IMR-90 (cell line): ENCODE measurements at places on chromosomes 13 and 19.

DNA sequence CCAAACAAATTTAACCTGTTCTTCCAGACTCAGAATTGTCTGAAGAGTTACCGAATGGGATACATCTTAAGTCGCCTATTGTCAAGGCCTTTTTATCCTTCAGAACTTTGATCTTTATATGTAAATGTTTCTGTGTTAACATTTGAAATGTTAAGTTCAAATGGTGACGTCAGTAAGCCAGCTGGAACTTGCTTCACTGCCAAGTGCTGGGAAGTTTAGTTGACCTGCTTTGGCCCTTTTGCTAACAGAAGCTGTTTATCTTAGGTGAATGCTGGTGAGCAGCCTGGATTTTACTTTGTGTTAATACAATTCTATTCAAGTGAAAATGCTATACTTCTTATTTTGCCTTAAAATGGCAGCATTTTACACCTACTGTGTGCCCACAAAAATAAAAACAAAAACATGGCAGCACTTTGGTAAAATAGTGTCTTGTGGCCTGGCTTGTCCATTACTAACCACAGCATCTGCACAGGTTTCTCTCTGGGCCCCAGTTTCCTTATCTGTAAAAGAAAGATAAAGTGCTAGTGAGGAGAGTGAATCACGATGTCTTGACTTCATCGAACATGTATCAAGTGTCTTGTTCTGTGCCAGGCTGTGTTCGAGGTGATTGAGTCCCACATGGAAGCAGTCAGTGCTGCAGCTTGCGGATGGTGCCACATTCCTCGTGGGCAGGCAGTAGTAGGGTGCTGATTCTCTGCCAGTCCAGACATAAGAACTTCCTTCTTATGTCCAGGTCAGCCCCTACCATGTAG lies 2.2 kb downstream of the NAXD start:
- H3K36me3 ChIP-seq = peaks cover 2% of the 10 kb centered on the region
- peak overlapping the region; percentile 79 for H3K27ac ChIP-seq

DNA sequence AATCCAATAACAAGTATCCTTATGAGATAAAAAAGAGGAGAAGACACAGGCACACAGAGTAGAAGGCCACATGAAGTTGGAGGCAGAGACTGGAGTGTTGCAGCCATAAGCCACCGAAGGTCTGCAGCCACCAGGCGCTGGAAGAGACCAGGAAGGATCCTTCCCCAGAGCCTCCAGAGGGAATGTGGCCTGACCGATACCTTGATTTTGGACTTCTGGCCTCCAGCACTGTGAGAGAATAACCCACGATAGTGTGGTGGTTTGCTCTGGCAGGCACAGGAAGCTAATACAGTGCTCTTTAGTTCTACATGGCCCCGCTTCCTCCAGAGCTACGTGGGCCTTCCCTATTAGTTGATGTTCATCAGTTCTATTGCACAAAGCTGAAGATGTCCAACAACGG lies 15.3 kb upstream of the SULT2A1 start:
- no peak overlapping the region for H3K4me3 ChIP-seq
- H3K27me3 ChIP-seq = no peaks in the 10 kb centered on the region
- H3K36me3 ChIP-seq = no peaks in the 10 kb centered on the region
- H3K4me1 ChIP-seq = no peaks in the 10 kb centered on the region
- DNase-seq = no peak

DNA sequence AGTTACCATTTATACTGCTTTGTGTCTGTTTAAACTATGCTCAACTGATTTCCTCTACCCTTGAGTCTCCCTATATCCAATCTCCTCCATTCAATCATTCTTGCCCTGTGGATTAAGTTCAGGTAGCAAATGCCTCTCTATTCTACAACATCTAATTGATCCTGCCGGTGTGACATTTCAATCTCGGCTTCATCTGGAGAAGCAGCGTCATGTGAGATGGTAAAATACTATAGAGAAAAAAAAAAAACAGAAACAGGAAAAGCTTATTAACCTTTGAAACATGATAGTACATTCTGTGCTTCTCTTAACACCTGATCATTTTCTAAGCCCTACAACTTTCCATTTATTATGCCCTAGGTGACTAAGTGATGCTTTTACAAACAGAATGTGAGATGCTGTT lies 89.4 kb downstream of the KCTD12 start:
- H3K4me3 ChIP-seq = no peak overlapping the region
- H3K27ac ChIP-seq = no peak overlapping the region
- H3K36me3 ChIP-seq = no peaks in the 10 kb centered on the region
- no peaks in the 10 kb centered on the region for H3K27me3 ChIP-seq
- DNase-seq = no peak

GRCh38 chr13:41905600-41906254 lies 55.2 kb downstream of the VWA8 start:
- peak; percentile 48 for DNase-seq
- H3K4me1 ChIP-seq = no peaks in the 10 kb centered on the region
- no peak overlapping the region for H3K4me3 ChIP-seq
- peaks cover 2% of the 10 kb centered on the region for H3K36me3 ChIP-seq
- H3K27me3 ChIP-seq = no peaks in the 10 kb centered on the region

DNA sequence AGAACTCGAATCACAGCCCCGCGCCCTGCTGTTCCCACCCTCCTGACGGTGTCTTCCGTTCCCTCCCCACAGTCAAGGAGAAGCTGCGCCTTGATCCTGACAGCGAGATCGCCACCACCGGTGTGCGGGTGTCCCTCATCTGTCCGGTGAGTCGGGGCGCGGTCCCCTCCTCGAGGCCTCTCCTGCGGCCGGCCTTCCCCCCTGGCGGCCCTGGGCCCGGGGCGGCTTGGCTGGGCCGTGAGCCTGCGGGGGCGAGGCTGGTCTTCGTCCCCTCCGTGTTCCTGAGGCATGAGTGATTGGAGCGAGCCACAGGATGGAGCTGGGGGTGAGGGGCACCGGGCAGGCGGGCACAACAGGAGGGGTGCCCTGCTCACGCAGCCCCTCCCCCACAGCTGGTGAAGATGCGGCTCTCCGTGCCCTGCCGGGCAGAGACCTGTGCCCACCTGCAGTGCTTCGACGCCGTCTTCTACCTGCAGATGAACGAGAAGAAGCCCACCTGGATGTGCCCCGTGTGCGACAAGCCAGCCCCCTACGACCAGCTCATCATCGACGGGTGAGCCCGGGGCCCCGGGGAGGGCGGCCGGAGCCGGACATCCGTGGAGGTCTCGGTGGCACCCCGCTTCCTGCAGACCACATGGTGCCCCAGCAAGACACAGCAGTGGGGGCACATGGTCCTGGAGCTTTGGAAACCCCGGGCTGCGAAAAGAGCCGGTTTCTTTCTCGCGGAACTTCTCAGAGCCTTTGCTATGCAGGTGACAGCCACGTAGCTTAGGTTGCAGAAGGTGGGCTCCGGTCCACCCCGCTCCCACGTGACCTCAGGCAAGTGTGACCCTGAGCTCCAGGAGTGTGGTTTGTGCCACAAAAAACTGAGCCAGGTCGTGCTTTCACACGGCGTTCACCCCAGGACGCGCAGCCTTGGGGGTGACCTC lies 25.8 kb downstream of the PIAS4 start:
- H3K27me3 ChIP-seq = no peaks in the 10 kb centered on the region
- no peaks in the 10 kb centered on the region for H3K4me1 ChIP-seq
- peaks cover 69% of the 10 kb centered on the region for H3K36me3 ChIP-seq
- no peak overlapping the region for H3K27ac ChIP-seq

- peak overlapping the region; percentile 97 for H3K27ac ChIP-seq
- peaks cover 20% of the 10 kb centered on the region for H3K36me3 ChIP-seq
- peak; percentile 60 for DNase-seq
- H3K4me3 ChIP-seq = no peak overlapping the region
Observed at GRCh38 chr19:17090583-17090982, 15.0 kb downstream of the MYO9B start.
